ENCODE measurements at places on chromosomes 1 and 21.

DNA sequence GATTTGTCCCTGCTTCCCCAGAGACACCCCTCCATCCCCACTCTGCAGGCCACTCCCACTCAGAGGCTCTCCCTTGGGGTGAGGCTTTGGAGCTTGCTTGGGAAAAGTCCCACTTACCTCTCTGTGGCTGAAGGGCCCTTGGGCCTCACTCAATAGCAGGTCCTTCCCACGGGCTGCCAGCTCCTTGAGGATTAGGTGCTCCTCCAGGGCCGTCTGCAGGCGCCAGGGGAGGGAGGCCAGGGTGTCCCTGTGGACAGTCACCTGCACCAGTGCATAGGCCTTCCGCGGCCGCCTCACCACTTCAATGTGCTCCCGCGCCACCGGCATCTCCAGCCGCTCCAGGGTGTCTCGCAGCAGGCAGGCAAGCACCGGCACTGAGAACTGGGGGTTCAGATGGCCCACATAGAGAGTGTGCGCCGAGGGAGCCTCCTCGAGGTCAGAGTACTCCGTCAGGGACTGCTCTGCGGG lies 1.4 kb downstream of the SLFNL1 start:
- no peak for DNase-seq

DNA sequence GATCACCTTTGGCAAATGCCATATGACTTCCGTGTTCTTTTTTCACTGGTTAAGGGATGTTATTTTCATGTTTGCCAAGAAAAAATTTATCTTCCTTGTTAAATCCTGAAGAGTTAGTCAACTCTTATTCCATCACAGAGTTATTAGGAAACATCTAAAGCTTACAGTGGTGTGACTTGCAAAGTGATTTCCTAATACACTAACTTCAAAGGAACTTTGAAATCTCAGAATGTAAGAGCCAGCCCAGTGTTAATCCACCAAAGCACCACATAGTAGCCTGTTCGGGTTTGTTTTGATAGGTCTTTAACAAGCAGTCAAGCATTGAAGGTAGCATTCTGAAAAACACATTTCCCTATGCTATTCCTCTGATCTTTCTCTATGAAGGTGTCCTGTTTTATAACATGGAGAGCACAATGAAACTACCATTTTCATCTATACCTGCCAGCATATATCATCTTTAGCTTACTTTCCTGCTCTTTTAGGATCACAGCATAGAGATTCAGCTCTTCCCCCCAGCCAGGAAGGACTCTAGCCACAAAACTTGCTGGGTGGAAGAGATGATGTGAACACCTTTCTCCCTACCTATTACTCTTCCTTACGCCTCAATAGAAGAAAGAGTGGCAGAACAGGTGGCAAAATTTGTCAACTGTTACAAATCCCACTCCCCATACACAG lies 82.4 kb upstream of the MAGI3 start:
- DNase-seq = no peak

DNA sequence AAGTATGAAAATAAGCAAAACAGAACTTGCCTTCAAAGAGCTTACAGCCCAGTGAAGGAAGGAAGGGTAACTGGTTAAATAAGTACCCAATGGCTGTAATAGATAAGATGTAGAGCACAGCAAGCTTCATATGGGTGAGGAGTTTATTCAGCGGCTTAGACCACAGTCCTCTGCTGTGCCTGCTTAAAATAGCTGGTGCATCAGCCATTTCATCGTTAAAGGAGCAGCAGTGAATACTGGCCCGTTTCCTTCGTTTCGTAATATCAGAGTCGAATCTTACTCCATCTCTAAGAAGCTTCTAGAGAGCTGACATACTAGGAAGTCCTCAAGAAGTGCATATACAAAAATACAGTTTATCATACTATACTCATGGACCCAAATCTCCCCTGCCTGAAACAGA lies 286.5 kb downstream of the NFIA start:
- no peak for DNase-seq

DNA sequence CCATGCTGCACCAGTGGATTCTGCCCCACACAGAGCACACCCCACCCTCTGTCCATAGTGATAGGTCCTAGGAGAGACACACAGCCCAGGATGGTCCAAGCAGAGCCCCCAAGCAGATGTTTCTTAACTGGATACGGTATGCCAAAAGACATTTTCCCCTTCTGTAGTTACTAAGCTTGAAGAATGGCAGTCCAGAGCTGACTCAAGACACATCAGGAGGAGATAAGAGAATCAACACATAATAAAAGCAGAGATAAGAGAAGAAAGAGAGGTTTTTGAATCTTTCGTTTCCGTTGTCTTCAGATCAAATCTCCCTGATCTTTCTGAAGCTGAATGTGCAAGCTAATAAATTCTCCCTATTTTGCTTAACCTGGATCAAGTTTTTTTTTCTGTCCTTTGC lies 21.8 kb upstream of the CASQ2 start:
- DNase-seq = no peak

DNA sequence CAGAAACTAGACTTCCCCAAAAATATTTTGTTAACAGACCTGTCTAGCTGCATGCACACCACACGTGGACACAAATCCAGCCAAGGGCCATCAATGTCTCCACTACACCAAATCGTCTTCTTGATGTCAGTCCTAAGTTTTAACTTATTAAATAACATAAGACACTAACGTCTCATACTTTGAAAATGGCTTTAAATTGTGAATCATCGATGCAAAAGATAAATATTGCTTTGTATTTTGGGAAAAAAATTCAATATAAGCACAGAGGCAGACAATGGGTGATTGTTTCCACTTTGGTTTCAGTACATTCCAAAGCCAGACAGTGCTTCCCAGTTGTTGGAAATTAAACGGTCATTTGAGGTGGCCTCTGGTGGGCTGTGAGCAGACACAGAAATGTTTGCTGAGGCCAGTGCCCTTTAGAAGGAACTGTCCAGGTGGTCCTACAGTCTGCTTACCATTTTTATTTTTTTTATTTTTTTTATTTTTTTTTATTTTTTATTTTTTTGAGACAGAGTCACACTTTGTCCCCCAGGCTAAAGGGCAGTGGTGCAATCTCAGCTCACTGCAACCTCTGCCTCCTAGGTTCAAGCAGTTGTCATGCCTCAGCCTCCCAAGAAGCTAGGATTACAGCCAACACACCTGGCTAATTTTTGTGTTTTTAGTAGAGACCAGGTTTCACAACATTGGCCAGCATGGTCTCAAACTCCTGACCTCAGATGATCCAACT lies 1.8 kb upstream of the KIAA2013 start:
- no peak for DNase-seq

DNA sequence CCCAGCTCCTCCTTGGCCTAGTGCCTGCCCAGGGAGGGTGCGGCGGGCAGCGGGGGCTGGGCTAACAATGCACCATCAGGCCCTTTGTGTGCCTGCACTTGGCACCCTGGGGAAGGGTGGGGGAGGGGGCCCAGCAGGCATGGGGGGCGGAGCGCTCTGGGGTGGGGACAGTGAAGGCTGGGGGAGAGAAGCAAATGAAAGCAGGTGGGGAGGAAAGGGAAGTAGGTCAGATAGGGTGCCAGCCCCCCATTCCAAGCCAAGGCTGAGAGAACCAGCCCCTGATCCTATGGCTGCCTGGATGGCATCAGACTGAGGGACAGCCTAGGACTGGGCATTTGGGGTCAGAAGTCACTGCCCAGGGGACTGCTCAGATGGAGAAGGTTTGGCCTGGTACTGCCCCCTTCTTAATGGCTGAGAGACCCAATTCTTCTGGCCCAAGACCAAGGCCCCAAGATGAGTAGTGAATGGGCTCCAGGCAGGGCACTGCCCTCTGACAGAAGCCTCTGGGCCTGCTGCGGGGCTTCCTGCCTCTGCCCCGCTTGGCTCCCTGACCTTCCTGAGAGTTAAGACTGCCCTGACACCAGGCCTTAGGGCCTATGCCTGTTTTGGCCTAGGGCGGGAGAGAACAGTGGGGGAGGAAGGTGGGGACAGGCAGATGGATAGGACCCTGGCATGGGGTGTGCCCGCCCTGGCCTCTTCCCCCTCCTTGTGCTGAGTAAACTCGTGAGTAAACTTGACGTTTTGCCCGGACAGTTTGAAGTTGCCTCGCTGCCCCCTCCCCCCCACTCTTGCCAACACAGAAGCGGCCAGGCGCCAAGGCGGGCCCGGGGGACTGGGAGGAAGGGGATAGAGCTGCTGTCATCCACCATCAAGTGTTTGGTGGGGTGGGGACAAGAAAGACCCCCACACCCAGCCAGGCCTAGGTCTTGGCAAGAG lies 2.7 kb downstream of the ZBTB7B start:
- DNase-seq = no peak

- no peak for DNase-seq
Measured at GRCh38 chr1:31310198-31310597, 13.4 kb downstream of the ZCCHC17 start.

- DNase-seq = no peak
Measured at GRCh38 chr1:180947901-180948640, 35.4 kb downstream of the KIAA1614 start.

DNA sequence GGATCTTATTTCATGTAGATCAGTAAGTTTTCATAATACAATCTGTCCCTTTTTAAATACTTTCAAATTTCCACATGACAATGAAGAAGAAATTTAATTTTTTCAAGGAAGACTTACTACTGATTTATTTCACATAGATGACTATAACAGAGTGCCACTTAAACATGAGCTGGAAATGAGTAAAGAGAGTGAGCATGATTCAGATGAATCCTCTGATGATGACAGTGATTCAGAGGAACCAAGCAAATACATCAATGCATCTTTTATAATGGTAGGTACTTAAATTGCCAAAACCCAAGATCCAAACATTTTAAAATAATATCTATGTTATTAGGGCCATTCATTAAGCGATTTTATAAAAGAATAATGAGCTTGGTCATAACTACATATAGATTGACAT lies 110.4 kb downstream of the PTPRC start:
- DNase-seq = no peak

DNA sequence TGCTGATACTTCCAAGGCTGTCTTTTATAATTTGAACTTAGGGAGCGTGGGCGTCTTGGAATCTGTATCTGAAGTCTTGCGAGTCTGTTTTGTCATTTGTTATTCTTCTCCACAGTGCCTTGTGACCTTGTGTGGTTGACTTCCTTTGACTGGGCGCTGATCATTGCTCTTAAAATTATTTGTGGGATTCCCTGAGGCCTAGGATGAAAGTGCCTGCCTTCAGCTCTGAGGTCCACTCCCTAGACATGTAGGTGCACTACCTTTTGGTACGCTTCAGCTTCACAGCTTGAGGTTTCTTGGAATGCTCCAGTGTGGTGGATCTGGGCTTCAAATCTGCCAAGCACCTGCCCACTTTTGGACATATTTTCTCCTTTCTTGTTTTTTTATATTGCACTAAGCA lies 50.2 kb upstream of the IGSF5 start:
- DNase-seq = no peak

- DNase-seq = no peak
Measured at GRCh38 chr1:24795236-24795635, 50.0 kb downstream of the CLIC4 start.

DNA sequence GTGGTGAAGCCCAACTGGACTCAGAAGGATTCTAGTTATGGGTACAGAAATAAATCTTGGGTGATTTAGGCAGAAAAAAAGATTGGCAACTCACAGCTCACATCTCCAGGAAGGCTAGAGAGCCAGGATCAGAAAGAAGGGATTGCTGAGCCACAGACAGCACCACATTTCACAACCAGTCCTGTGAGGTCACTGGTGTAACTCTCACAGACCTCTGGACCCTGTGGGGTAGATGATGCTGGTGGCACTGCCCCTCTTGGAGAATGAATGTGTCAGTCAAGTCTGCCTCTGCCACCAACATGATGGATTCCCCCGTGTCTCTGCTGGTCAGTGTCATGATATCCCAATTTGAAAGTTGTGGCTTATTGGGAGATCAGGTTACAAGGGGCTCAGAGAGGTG lies 70.9 kb upstream of the HMCN1 start:
- DNase-seq = no peak

DNA sequence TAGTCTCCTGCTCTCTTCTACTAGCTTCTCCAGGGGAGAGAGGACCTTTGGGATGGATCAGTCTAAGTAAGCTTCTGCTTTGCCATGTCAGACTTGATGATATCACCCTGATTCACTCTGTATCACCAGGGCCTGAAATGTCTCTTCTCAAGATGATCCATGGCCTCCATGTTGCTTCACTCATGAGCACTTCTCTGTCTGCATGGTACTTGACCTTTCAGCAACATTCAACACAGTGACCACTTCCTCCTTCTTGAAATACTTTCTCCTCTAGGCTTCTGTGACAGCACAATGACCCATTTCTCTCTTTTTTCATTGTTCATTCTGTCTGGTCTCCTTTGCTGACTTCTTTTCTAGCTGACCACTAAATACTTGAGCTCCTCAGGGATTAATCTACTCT lies 35.3 kb upstream of the NGF start:
- no peak for DNase-seq

DNA sequence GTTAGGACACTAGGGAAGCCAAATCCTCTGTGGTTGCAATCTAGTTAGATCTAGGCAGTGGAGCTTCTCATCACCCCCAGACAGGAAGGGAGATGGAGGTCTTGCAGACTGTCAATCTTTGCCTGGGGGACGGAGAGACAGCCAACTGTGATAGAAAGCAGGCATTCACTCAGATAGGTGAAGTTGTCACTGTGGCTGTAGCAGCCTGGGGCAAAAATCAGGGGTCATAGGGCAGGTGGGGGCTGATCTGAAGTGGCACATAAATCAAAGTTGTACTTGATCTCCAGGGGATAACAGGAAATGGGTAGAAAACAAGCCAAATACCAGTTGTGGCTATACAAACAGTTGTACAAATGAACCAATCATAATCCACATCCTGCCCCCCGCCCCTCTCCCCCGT lies 620.9 kb upstream of the USP24 start:
- no peak for DNase-seq

DNA sequence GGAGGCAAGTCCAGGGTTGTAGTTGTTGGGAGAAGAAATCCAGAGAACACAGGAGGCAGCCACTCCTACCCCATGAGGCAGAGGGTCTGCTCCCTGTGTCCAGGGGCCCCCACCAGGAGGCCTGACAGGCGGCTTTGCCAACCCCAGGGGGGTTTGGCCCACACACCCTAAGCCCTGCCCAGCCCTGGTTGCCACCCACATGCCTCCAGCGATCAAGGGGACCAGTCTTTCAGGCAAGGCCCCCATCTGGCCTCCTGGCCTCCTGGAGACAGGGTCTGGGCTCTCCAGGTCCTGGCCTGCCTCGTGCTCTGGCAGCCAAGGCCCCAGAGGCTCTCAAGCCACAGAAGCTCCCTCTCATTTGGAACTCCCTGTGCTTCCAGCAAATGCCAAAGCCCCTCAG lies 38.5 kb downstream of the SDC3 start:
- no peak for DNase-seq

- DNase-seq = no peak
Measured at GRCh38 chr1:39926820-39927219, 25.1 kb upstream of the MYCL start.

All from MM.1S (cell line).